Subcutaneous adipose tissue (tissue), 4 donors: ENCODE measurements at places on chromosomes 7 and 10. TPM values are rescaled to one million over a fixed set of nuclear protein-coding genes. Genes with fewer than 3 reads are reported as not detected.

Gene SLC39A12
- total RNA-seq = not detected

Gene OR2A1
- total RNA-seq = 0.65 TPM

Gene GIMAP7
- 24.3 TPM for total RNA-seq

Gene GSDME
- total RNA-seq = 11.9 TPM

Gene CYP2C18
- total RNA-seq = not detected

Gene GPR26
- not detected for total RNA-seq
